ENCODE measurements at places on chromosomes 11 and 22.

- H3K27ac ChIP-seq: no peak overlapping the region
- no peak for DNase-seq
- peaks cover 4% of the 10 kb centered on the region for H3K27me3 ChIP-seq
- no peaks in the 10 kb centered on the region for H3K36me3 ChIP-seq
- no peaks in the 10 kb centered on the region for H3K4me1 ChIP-seq
Measured at GRCh38 chr11:12439615-12440014, 62.2 kb downstream of the PARVA start.

- H3K27me3 ChIP-seq: peaks cover 5% of the 10 kb centered on the region
- DNase-seq: peak; percentile 66
- H3K27ac ChIP-seq: no peak overlapping the region
- no peaks in the 10 kb centered on the region for H3K36me3 ChIP-seq
- no peak overlapping the region for H3K4me3 ChIP-seq
Measured at GRCh38 chr11:44286268-44286880, 23.6 kb downstream of the ALX4 start.

DNA sequence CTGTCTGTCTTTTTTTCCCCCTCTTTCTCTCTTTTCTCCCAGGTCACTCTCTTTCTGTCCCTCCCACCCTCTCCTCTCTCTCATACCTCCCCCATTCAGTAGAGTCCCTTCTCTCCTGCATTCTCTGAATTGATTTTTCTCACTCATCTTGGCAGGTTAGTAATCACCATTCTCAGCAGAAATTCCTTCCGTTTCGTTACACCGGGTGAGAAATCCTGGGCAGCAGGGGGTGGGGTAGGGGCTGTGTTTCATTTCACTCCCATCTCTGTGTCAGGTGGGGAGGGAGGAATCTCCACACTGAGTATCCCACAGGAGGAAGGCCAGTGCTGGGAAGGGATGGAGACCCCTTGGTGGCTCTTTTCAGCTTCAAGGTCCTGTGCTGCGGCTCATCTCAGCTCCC is 253.5 kb downstream of the MIAT start:
- no peak for DNase-seq
- H3K27me3 ChIP-seq: peaks cover 30% of the 10 kb centered on the region

DNA sequence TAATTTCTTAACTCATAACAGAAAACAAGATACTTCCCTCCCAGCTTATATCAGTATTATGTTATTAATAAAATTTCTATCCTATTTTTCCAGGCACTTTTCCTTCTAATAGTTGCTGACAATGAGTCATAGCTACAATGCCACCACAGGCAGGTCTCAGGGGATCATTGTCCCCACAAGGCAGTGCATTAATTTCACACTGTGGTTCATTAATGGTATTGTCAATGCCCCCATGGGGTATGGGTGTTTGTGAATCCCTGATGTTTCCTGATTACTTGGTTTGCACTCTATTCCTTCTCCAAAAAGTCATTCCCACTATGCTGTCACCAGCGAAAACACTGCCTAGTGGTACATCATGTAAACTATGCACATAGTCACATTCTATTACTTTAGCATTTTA is 345.5 kb upstream of the CTSC start:
- H3K36me3 ChIP-seq: no peaks in the 10 kb centered on the region
- no peak overlapping the region for H3K4me3 ChIP-seq
- no peak overlapping the region for H3K27ac ChIP-seq
- DNase-seq: no peak

All from activated naive CD8-positive, alpha-beta T cell treated with anti-CD3 and anti-CD28 coated beads, Interleukin-2, amount 10 ng/mL, durations not matched to agents 7 days and 5 days (primary cell).